ENCODE measurements at places on chromosomes 1 and 21. TPM values are rescaled to one million over a fixed set of nuclear protein-coding genes. Genes with fewer than 3 reads are reported as not detected.

GRCh38 chr1:228871314-228872061 is 136.2 kb downstream of the RHOU start:
- no peak for DNase-seq

- DNase-seq = no peak
Measured at GRCh38 chr1:2107586-2108212, 57.5 kb downstream of the PRKCZ start.

GRCh38 chr1:9475061-9475627 is 64.1 kb upstream of the SLC25A33 start:
- no peak for DNase-seq

GRCh38 chr1:193031431-193031830 is 27.7 kb downstream of the UCHL5 start:
- DNase-seq = no peak

DNA sequence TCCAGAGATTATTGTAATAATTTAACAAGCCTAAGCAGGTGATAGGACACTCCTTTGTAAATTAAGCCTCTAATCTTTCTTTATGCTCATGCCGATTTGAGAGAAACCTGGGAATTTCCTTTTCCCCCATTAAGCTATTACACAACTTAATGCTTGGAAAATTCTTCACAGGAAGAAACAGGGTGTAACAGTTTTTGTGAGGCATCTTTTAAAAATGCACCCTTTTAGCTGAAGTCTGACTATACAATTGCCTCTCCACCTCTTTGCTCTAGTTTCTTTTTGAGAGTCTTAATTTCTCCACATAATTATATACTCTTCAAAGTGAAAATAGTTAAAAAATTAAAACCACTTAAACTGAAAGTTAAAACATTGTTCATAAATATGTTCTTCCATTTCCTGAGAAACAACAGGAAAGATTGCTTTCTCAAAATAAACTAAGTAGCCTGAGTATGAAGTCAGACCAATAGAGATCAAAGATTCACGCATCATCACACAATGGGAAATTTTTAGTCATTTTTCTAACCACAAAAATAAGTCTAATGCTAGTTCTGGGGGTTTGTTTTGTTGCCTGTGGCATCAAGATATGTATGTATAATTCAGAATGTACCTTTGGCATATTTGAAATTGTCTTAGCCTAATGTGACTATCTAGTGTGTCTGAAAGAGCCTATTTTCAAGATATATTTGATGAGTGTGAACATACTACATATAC is 34.7 kb downstream of the LRRC8D start:
- no peak for DNase-seq

GRCh38 chr1:52613636-52614373 is 11.6 kb downstream of the GPX7 start:
- DNase-seq = no peak

DNA sequence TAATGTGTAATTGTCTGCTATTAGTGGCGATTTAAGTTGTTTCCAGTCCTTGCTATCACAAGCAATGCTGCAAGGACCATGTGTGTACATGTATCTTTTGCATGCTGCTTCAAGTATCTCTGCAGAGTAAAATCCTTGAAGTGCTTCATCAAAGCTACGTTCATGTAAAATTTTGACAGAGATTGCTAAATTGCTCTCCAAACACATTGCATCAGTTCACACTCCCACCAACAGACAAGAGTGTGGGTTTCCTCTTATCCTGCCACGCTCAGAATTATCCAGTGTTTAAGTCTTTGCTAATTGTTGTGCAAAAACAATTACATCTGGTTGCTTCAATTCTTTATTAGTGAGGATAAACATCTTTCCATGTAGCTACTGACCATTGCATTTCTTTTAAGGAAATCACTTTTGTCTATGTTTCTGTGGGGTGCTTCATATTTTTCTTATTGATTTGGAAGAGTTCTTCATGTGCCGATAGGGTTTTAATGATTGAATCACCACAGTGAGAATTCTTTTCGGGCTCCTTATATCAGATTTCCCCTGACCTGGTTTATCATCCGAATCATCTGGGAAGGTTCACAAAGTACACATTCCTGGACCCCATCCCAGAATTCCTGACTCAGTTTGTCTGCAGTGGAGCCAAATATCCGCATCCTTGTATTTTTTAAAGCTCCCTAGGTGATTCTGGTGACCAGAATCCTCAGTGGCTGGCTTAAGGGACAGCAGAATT is 56.3 kb upstream of the GALNT2 start:
- DNase-seq = no peak

DNA sequence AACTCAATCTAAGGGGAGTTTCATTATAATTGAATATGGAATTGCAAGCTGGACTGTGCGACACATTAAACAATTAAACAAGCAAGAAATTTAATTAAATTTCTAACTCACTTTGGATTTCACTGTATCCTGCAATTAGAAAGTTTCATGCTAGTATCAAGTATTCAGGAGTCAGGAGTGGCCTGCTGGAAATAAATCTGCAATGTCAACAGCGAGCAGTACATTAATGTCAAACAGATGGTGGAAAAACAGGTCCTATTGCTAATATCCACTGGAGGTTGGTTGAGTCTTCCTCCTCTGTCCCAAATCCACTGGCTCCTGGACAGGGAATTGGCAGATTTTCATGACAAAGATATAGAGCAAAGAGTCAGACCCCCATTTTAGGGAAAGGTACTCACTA is 237.1 kb downstream of the VAV3 start:
- DNase-seq = no peak

DNA sequence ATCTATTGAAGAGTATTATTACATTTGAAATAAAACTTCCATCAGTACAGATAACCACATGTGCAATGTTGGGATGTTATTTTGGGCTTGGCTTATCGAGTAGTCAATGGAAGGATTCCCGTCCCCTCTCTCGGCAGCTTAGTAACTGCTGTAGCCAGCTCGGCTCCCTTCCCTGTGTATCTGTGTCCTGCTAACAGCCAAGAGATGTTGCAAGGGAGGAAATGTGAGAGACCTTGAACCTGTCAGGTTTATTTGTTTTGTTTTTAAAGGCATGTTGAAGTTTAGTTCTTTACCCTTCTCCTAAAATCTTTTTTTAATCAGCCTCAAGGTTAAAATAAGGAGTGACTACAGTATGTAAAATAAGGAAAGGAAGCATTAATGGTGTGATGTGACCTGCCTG is 13.6 kb upstream of the TARS2 start:
- DNase-seq = no peak

DNA sequence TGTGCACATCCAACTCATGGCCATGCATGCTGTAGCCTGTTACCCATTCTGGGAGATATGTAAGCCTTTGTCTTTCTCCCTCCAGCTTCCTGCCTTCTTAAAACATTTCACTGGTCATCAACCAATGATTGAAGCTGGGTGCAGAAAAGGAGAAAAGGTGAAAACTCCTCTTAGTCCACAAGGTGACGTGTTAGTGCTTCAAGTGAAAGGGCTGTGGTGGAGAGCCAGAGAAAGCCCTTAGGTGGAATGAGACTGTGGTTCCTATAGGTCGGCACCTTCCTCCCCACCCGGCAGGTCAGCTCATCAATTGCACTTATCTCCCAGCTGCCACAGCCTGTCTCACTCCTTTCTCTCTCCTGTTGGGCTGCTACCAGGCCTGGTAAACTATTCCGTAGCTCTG is 30.4 kb downstream of the ERG start:
- DNase-seq = no peak

- DNase-seq = no peak
Measured at GRCh38 chr1:14988636-14989035, 164.9 kb upstream of the TMEM51 start.

DNA sequence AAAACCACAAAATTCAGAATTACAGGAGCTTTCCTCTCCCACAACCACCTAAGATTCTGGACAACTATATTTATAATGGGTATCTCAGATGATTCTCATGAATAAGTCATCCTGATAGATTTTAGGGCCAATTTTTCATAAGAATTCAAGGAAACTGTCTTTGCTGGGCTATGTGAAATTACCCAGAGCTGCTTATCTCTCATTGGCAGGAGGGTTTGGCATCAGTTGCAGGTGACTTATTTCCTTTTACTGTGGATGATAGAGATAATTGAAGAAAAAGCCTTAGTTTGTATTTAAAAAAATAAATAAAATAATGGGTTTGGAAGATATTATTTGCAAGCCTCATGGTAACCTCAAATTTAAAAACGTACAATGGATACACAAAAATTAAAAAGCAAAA is 38.2 kb upstream of the WDR26 start:
- no peak for DNase-seq

DNA sequence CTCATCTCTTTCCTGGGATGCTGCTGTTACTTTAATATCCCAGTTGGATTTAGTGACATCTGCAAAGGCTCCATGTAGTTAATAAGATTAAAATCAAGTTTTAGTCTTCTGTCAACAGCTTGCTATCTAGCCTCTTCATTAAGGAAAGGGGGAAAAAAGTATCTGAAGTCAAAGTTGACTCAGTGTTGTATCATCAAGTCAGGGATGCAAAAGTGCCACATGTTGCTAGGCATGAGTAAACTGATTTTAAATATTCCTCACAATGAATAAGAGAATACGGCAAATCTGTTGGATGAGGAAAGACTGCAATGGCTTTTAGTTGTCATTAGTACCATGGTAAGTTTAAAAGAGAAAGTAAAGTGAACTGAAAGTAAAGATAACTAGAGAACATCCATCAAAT is 383.2 kb upstream of the ZRANB2 start:
- DNase-seq = no peak

- no peak for DNase-seq
Measured at GRCh38 chr1:82423174-82423815, 622.6 kb downstream of the ADGRL2 start.

DNA sequence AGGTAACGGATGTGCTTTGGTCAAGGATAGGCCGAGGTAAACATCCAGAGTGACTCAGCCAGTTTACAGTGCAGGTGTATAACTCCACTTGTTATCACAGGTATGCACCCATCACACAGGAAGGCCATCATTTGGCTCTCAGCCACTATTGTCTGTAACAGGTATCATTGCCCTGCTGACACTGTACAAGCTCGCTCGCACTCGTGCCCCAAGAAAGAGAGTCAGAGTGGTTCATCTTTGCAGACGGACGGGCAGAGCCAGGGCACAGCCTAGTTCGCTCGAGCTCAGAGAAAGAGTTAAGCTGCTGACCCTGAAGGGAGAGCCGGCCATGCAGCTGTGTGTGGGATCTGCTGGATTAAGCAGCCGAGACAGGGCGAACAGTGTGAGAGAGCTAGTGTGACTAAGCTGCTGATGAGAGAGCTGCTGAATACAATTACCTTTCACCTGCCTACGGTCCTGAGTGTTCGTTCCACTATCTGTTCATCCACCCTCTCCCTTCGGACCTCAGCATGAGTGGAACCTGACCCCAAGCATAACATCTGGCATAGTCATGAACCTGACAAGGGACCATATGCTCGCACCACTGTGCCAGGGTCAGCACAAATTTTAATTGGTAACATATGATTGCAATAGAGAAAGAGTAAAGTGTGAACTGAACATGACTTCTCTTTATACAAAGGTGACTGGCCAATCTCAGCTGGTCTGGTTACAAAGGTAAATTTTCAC is 27.0 kb upstream of the LYPD8 start:
- no peak for DNase-seq

GRCh38 chr1:179046808-179047635 is 21.3 kb downstream of the FAM20B start:
- DNase-seq = no peak

GRCh38 chr21:15820852-15821379 is 91.1 kb downstream of the USP25 start:
- no peak for DNase-seq

DNA sequence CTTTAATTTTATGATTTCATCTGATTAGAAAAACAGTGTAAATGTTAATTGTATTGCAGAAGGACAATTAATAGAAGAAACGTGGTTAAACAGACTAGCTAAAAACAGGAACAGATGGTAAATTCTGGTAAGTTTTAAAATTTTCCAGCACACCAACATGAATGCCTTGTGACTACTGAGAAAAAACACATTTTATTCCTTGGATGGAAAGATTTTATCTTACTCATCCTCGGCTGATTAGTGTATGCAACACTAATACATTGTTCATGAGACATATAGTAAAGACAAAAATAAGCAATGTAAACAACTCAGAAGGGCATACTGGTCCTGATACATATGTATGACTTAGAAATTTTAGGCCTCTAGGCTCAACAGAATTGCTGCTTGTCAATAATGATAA is 4.9 kb upstream of the AK5 start:
- DNase-seq = no peak

DNA sequence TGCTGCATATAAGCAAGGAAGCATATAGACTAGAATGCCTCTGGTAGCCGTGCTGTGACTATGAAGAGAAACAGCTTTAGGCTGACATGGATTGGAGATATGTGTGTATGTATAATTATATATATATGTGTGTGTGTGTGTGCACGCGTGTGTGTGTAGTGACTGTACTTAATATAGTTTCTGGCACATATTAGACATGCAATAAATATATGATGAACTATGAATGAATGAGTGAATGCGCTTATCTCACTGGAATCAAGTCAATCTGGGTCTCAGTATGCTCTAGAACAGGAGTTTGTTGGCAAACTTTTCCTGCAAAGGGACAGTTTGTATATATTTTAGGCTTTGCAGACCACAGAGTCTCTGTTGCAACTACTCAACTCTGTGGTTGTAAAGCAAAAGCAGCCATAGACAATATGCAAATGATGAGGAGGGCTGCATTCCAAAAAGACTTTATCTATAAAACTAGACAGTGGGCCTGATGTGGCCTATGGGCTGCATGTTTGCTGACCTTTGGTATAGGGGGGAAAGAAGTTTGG is 482.9 kb upstream of the USP24 start:
- no peak for DNase-seq

Gene RBP7
- polyA plus RNA-seq = 32.0 TPM

Gene OVAAL
- polyA plus RNA-seq = not detected

Gene BMP8B
- 2.3 TPM for polyA plus RNA-seq

Gene TOMM20
- 220 TPM for polyA plus RNA-seq

Gene C1orf53
- polyA plus RNA-seq = 3.7 TPM

Gene HTR6
- polyA plus RNA-seq = 1.5 TPM

Gene COL11A1
- 8.4 TPM for polyA plus RNA-seq

Gene ANKRD45
- polyA plus RNA-seq = 7.0 TPM

Gene KCNK2
- polyA plus RNA-seq = 2.6 TPM

Gene CCDC185
- polyA plus RNA-seq = 0.20 TPM

Gene EXTL2
- 67.5 TPM for polyA plus RNA-seq

Gene TIE1
- polyA plus RNA-seq = 50.4 TPM

Gene SIPA1L2
- 34.3 TPM for polyA plus RNA-seq

Gene ASTN1
- 2.0 TPM for polyA plus RNA-seq

Gene PRDM16
- polyA plus RNA-seq = 8.1 TPM

Measured in right renal pelvis (tissue), 4 donors.